Activated T-cell treated with anti-CD3 and anti-CD28 coated beads, Interleukin-2, amount 50 U/mL, for 24 hours (primary cell): ENCODE measurements at places on chromosomes 5 and 9.

DNA sequence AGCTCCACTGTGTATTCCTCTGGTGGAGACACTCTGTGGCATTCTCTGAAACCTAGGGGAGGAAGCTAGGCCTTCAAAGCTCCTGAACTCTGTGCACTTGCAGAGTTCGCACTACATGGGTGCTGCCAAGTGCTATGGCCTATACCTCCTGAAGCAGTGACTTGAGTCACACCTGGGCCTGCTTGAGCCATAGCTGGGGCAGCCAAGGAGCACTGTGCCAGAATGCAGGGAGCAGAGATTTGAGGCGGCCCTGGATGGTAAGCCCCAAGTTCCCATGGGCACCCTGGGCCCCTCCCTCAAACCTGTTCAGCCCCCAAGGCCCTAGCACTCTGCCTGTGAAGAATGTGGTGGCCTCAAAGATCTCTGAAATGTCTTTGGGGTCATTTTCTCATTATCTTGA lies 212.9 kb downstream of the SPATA31A6 start:
- DNase-seq: no peak

GRCh38 chr5:10676224-10676623 lies 84.8 kb downstream of the DAP start:
- DNase-seq: peak; percentile 19

- no peak for DNase-seq
These were observed 52.4 kb downstream of the SLIT3 start for GRCh38 chr5:169248550-169248949.

DNA sequence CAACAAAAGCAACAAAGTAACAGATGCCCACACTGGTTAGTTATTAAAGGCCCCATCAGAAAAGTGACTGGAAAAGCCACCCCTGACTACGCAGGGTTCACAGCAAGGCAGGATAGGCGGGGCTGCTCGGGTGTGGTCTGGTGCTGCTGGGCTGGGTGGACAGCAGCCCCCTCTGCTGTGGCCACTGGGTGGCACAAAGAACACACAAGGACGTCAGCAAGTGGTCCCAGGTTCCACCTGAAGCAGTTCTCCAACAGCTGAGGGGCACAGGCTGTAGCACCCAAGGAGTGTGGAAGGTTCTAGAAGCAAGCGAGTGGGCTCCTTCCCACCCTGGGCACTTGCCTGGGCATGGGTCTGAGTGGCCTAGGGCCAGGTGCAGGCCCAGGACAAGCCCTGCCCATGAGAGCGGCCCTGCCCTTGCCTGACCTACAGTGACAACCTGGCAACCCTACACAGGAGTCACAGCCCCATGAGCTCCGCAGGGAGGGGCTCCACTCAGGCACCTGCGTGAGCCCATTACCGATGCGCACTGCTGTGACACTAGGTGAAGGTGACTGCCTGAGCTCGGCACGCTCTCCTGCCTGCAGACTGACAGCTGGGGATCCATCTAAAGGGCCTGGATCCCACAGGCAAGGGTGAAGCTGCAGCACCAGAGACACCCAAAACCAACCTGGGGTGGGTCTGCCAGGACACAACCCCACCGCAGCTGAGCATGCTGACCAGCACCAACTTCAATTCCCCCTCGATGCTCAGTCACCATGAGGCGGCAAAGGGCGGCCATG lies 8.1 kb downstream of the BRD9 start:
- no peak for DNase-seq

- DNase-seq: no peak
These were observed 22.2 kb downstream of the RGS3 start for GRCh38 chr9:113485761-113486115.

- no peak for DNase-seq
These were observed 379.2 kb downstream of the ACTL7B start for GRCh38 chr9:108476574-108476973.

DNA sequence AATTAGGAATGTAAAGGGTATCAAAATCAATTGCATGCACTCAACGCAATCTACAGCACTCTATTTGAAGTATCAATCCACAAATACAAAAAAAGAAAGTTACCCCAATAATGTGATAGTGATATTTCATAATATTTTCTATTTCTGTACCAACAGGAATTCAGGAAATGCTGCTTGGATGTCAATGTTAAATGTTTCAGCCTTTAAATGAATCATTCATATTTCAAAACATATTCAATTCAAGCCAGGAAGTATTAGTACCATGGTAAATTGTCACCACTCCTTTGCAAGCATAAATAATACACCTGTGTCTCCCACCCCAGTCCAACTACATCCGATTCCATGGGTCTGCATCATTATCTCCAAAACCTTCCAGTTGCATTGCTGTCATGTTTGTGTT lies 1185.5 kb upstream of the CDH18 start:
- DNase-seq: no peak

DNA sequence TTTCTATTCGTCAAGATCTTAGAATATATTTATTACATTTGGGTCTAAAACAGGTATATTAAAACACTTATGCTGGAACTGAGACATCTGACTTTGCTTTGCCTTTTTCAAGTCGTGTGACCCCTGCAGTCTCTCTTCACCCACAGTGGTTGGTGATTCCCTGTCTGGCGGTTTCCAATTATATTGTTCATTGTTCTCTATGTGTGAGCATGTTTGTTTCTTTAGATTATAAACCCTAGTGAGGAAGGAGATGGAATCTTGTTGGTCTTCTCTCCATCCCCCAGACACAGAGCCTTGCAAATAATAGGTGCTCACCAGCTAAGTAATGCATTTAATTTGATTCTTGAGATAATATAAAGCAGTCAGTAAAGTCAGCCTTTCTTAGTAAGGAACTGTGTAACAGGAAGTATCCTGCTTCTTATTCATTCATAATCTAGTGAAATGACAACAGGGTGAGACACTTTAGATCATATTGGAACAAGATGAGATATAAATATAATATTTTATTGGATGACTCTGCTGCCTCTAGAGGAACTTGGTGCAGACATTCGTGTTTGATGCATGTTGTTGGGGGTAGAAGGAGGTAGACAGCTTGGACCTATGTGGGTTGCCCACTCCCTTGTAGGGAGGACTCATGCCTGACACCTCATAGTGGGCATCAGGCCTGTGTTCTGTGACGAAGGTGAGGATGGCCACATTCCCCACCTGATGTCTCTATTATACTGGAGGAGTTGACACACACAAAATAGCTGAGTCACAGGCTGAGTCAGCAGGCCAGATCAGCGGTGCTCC lies 88.1 kb downstream of the FGF1 start:
- no peak for DNase-seq

GRCh38 chr5:1823381-1824034 lies 22.3 kb downstream of the NDUFS6 start:
- DNase-seq: no peak

- no peak for DNase-seq
These were observed 61.3 kb upstream of the MOCS2 start for GRCh38 chr5:53170746-53171349.

- no peak for DNase-seq
These were observed 208.0 kb downstream of the KCTD16 start for GRCh38 chr5:144378681-144379080.

DNA sequence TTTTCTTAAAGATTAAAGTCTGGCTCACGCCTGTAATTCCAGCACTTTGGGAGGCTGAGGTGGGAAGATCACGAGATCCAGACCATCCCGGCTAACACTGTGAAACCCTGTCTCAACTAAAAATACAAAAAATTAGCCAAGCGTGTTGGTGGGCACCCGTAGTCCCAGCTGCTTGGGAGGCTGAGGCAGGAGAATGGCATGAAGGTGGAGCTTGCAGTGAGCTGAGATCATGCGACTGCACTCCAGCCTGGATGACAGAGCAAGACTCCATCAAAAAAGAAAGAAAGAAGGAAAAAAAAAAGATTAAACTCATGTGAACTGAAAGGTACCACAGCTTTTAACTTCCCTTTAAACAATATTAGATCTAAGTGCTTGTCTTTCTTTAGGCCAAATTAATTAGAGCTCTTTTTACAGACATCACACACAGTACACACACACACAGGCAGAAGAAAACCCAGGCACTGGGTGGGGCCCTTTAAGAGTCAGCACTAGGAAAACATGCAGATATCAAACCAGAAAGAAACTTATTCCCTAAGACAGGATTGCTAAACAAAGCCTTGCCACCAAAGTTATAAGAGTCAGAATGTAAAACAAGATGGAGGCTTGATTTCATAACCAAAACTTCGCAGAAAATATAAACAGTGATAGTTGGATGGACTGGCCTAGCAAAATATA lies 29.3 kb upstream of the UHRF2 start:
- DNase-seq: no peak

DNA sequence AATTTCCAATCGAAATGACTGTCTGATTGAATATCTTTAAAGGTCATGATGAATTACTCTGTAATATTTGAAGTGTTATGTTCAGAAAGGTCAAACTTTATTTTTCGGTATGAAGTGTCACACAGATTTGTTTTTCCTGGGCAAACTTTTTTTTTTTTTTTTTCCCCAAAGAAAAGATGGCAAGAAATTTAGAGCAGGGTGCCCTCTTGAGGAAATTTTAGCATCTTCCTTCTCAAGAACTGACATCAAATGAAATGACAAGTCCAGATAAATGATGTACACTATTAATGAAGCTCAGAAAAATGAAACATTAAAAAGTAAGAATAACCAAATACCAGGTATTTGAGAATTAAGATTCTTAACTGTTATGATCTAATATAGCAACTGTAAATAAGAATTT lies 123.6 kb downstream of the INVS start:
- DNase-seq: no peak
